ENCODE measurements at places on chromosomes 12 and 14.

DNA sequence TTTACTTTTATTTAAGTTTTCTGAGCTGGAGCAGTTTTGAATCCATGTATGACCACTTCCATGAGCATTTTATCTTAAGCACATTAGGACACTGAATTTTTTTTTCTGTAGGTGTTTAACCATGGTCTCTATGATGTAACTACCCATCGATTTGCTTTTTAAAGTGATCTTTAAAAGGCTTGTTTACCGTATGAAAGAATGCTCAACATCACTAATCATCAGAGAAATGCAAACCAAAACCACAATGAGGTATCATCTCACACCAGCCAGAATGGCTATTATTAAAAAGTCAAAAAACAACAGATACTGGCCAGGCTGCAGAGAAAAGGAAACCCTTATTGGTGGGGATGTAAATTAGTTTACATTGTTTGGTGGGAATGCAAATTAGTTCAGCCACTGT is 23.0 kb downstream of the GLRX5 start:
- no peak for DNase-seq

DNA sequence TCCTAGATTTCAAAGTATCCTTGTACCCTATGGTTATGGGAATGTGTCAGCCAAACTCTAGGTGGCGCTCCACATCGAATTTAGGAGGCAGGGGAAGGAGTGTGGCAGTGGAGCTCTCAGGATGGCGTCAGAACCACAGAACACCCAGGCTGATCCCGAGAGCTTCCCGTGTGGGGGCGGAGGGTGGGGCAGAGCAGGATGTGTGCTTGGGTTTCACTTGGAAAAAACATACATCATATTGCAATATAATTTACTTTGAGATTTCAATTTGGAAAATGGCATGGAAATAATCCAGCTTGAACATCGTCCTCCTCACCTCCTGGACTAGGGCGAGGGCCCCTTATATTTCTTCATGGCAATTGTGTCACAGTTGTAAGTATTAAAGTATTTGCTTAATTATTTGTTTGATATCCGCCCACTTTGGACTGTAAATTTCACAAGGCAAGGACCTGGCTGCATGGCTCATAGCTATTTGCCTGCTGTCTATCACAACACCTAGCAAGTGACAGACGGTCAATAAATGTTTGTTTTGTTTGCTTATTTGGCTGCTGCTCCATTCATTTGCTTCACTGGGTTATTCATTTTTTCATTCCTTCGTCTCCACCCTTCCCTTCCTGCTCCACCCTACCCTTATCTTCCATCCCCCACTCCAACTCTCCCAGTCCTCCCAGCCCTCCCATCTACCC is 221.5 kb upstream of the HMGA2 start:
- no peak for DNase-seq

DNA sequence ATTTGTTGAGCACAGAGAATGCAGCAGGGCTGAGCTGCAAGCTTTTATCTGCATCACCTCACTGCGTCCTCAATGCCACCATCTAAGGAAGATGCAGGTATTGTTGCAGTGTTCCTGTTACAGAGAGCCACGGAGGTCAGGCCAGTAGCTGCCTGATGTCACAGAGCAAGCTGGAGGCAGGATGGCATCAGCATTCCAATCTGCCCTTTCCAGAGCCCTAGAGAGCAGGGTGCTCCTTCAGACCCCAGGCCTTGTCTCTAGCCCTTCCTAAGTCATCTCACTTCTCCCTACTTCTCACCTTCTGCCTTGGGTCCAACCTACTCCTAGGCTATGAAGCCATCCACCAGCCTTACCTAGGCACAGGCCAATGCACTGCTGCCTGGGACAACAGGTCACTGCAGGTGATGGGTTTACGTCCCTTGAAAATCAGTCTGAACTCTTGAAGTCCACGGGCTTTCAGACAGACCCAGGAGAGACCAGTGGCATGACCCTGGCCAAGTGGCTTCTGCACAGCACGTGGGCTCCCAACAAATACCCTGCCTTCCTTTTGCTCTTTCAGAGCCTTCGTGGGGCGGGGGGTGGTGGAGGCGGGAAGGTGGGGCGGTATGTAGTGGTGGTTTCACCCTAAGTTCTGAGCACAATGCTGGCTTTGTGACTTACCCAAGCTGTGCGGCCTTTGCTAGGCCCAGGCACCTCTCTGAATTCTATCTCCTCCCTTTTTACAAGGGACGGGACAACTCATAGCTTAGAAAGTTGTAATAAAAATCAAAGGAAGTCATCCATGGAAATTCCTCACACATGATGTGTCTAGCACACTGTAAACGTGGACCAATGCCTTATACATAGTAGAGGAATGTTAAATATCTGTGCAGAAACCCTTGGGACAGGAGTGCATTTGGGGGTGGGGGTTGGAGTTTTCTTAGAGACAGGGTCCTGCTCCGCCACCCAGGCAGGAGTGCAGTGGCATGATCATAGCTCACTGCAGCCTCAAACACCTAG is 136.0 kb downstream of the KSR2 start:
- no peak for DNase-seq

GRCh38 chr12:57868851-57869268 is 22.3 kb upstream of the CTDSP2 start:
- DNase-seq, result no peak

DNA sequence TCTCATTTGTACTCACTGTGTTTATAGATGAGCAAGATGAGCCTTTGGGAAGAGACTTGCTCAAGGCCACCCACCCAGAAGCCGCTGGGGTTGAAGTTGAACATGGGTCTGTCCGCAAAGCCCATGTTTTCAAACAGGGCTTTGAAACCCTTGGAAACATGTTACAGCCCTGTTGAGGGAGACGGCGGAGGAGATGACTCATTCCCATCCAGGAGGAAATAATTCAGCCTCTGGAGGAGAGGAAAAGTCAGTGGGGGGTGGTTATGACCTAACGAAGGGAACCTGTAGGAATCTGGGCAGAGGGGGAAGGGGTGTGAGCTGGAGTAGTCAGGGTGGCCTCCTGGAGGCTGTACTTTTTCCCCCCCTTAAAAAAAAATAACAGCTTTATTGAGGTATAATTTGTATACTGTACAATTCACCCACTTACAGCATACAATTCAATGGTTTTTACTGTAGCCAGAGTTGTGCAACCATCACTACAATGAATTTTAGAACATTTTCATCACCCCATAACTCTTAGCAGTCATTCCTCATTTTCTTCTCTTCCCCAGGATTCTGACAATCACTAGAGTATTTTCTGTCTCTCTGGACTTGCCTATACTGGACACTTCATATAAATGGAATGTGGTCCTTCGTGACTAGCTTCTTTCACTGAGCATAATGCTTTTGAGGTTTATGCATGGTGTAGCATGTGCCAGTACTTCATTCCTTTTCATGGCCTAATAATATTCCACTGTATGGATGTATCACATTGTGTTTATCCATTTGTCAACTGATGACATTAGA is 1.9 kb upstream of the RIN3 start:
- DNase-seq, result no peak
